ENCODE measurements at places on chromosomes 16 and 17.

- DNase-seq, result no peak
Measured at GRCh38 chr17:44203731-44204440, 4.2 kb upstream of the ATXN7L3 start.

DNA sequence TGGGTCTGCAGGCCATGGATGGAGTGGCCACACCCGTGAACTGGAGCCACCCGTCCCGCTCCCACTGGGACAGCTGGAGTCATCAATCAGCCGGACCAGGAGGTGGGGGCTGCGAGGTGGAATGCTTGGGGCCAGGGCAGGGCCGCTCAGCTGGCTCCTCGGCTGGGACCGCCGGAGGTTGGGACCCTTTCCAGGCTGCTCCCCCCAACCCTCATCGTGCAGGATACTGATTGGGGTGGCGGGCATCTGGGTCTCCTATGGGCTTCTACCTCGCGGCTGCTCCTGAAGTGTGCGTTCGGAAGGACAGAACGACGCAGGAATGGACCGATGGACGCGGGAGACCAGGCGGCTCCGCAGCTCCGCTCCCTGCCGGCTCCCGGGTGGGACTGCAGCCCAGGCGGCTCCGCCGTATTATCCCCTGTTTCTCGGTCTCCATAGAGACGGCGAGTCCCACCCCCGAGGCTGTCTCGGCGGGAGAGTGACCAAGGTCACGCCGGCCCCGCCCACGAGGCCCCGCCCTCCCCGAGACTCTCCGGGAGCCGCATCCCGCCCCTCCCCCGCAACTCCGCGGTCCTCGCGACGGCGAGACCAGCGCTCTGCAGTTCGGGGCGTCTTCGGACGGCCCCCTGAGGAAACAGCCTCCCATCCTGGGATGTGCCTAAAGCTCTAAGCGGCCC lies at the start of gene TPPP3:
TPPP3 (minus strand) TSS at position 388 of the 677 bp plus-strand sequence. CDS start 2,387 bp downstream, outside the sequence.
- DNase-seq, result peak; percentile 64

GRCh38 chr17:60901242-60901641 lies 223.6 kb downstream of the BCAS3 start:
- DNase-seq, result no peak

DNA sequence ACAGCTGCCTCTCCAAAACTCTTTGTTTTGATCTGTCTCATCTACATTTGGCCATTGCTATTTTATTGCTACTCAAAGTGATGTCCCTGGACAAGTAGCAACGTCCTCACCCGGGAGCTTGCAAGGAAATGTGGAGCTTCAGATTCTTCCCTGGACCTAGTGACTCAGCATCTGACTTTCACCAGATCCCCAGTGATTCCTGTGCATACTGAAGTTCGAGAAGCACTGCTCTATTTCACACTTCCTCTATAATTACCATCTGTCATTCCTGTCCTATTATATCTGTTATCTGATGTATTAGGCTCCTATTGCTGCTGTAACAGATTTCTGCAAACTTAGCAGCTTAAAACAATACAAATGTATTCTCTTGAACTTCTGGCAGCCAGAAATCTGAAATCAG lies 28.5 kb upstream of the VAT1L start:
- no peak for DNase-seq

GRCh38 chr17:38556239-38556638 lies 49.5 kb downstream of the SRCIN1 start:
- no peak for DNase-seq

DNA sequence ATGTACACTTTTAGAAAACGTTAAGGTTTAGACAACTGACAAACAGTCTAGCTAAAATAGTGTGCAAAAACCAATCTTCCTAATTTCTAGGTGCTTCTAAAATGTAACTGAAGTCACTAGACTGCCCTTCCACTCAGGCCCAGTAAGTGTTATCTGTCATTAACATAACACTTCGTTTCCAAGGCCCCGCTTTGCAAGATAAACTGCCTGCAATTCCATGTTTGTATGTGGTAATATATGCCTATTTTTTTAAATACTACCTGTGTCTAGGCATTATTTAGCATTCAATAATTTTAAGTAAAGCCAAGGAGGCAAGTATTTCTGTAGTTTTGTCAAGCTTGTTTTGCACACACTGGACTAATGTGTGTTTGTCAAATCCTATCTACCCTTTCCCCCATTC lies 3.2 kb downstream of the USP32 start:
- DNase-seq, result peak; percentile 37

- peak; percentile 73 for DNase-seq
Measured at GRCh38 chr16:72938795-72939164, 109.1 kb downstream of the ZFHX3 start.

DNA sequence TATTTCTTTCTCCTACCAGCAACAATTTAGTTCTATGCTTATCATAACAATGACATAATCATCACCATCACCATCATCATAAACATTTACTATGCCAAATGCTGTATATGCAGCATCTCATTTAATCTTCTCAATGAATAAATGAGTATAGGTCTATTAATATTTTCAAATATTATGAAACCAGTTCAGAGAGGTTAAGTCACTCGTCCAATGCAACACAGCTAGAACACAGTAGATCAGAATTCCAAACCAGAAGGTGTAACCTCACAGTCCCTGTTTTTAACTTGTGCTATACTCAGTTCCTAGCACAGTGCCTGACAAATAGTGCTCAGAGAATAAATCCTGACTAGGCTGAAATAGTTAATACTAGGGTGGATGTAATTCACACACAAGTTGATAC lies 314.8 kb downstream of the XYLT1 start:
- DNase-seq, result no peak

GRCh38 chr17:71409137-71409536 lies 711.7 kb upstream of the SOX9 start:
- no peak for DNase-seq

All from trophoblast cell (in vitro differentiated cells and primary cell).